ENCODE measurements at places on chromosomes 1 and 21. TPM values are rescaled to one million over a fixed set of nuclear protein-coding genes. Genes with fewer than 3 reads are reported as not detected.

The NCDN gene
- total RNA-seq: 7.0 TPM

The CFHR4 gene
- 97.9 TPM for total RNA-seq

The FNDC5 gene
- total RNA-seq: 5.4 TPM

The ILDR2 gene
- 3.3 TPM for total RNA-seq

The MAB21L3 gene
- total RNA-seq: 0.63 TPM

The PTPRF gene
- total RNA-seq: 290 TPM

GRCh38 chr1:243842978-243843511, 7.0 kb downstream of the AKT3 start:
- no peak for DNase-seq

DNA sequence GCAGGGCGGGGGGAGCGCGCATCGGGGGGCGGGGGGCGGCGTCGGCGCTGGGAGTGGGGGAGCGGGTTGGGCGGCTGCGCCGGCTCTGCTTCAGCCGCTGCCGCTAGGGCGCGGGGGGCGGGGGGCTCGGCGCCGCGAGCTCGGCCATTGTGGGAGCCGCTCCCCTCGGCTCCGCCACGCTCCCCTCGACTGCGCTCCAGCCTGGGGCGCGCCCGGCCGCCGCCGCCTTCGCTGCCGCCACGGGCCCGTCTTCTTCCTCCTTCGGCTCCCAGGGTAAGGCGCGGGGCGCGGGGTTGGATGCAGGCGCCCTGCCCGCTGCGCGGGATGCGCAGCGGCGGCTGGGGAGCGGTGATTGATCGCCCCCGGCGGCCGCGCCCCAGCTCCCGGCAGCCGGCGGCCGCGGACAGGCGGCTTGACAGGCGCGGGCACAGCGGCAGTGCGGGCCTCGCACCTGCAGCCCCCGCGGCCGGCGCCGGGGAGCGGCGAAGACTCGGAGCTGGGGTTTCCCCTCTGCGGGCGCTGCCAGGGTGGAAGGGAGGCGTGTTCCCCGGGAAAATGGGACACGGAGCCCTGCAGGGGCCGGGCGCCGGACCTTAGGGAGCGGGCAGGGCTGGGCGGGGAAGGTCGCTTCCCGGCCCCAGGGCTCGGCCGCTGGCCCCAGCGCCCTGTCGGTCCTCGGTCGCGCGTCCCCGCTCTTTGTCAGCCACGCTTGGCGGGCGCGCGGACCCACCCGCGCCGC, 55.3 kb downstream of the NDUFS5 start:
- DNase-seq: no peak

- DNase-seq: no peak
Measured at GRCh38 chr1:115499253-115499652, 142.5 kb upstream of the VANGL1 start.

GRCh38 chr1:38022810-38023209, 10.3 kb downstream of the UTP11 start:
- no peak for DNase-seq
